ENCODE measurements at places on chromosomes 4 and X. TPM values are rescaled to one million over a fixed set of nuclear protein-coding genes. Genes with fewer than 3 reads are reported as not detected.

DNA sequence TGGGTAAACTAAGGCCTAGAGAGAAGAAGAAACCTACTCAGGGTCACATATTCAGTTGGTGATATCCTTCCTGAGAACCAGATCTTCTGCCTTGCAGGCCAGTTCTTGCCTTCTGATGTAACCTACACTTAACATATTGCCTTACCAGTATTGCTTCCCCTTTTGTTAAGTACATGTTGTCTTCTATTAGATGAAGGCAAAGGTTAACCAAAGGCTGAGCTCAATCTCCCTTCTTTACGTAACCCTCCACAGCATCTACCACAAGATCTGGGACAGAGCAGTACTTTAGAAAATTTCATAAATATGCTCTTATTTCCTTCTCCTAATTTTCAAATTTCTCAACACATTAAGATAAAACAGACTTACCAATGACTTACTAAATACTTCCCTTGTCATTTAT, 474.4 kb downstream of the SH2D1A start:
- H3K4me1 ChIP-seq = no peaks in the 10 kb centered on the region
- DNase-seq = no peak
- H3K4me3 ChIP-seq = no peak overlapping the region
- no peak overlapping the region for H3K27ac ChIP-seq
- H3K27me3 ChIP-seq = no peaks in the 10 kb centered on the region

UGT2B17 gene
- total RNA-seq = not detected

PCDH7 gene
- 1.8 TPM for total RNA-seq

HHIP gene
- total RNA-seq = 1.6 TPM

SCARB2 gene
- total RNA-seq = 87.3 TPM

LYAR gene
- total RNA-seq = 19.1 TPM

TAF7L gene
- total RNA-seq = not detected

GRCh38 chr4:1722551-1723118, 1.3 kb downstream of the TACC3 start:
- H3K4me3 ChIP-seq = peak overlapping the region; percentile 95
- peaks cover 35% of the 10 kb centered on the region for H3K4me1 ChIP-seq
- DNase-seq = no peak

SLIT2 gene
- total RNA-seq = 3.8 TPM

GRCh38 chrX:12153741-12154140, 15.5 kb downstream of the FRMPD4 start:
- no peaks in the 10 kb centered on the region for H3K4me1 ChIP-seq
- no peak overlapping the region for H3K27ac ChIP-seq
- no peak for DNase-seq
- H3K4me3 ChIP-seq = no peak overlapping the region
- no peaks in the 10 kb centered on the region for H3K27me3 ChIP-seq
- no peaks in the 10 kb centered on the region for H3K36me3 ChIP-seq

DNA sequence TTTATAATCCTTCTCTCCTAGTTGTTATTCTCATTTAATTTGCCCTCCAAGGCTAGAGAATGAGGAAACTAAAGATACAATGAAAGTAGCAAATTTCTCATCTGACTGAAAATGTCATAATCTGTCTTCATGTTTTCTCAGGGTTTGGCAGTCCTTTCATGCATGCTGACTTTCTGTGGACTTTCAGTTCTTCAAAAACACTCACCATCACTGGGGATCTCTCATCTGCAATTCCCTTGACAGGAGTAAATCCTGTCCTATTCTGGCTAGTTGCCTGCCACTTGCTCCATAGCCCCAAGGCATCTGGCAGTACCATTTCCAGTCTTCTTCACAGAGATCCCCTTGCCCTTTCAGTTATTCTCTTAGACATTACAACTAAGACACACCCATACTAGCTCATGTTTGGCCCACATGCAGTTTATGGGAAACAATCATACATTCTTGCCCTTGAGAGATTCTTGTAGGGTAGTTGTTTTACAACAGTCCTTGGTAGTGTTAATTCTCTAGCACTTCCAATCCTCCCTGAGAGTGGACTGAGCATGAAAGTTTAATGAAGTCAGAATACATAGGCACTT, 449.7 kb upstream of the KLHL4 start:
- no peak for DNase-seq
- no peaks in the 10 kb centered on the region for H3K36me3 ChIP-seq
- H3K27ac ChIP-seq = no peak overlapping the region
- no peaks in the 10 kb centered on the region for H3K27me3 ChIP-seq
- no peak overlapping the region for H3K4me3 ChIP-seq

DNA sequence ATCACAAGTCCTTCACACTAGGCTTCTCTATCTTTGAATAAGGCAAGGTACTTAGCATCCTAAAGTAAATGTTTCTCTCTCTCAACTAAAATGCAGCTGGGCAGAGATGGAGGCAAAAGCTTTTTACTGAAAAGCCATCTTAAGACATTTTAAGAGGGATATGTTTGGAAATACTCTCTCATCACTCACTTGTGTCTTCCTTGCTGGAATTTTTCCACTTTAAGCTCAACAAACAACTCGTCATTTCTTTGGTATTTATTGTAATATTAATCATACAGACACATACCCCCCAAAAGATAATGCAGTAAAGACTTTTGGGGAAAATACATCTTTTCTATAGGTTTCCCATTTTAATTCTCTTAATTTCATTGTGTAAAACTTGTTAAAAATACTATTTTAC, 16.4 kb downstream of the MBNL3 start:
- H3K4me3 ChIP-seq = no peak overlapping the region
- H3K27me3 ChIP-seq = no peaks in the 10 kb centered on the region
- DNase-seq = no peak
- peaks cover 15% of the 10 kb centered on the region for H3K4me1 ChIP-seq

- DNase-seq = peak; percentile 38
- H3K27ac ChIP-seq = no peak overlapping the region
- H3K27me3 ChIP-seq = no peaks in the 10 kb centered on the region
- no peaks in the 10 kb centered on the region for H3K4me1 ChIP-seq
- peaks cover 5% of the 10 kb centered on the region for H3K36me3 ChIP-seq
- H3K4me3 ChIP-seq = no peak overlapping the region
Measured at GRCh38 chr4:110518889-110519490, 43.0 kb downstream of the ENPEP start.

DNA sequence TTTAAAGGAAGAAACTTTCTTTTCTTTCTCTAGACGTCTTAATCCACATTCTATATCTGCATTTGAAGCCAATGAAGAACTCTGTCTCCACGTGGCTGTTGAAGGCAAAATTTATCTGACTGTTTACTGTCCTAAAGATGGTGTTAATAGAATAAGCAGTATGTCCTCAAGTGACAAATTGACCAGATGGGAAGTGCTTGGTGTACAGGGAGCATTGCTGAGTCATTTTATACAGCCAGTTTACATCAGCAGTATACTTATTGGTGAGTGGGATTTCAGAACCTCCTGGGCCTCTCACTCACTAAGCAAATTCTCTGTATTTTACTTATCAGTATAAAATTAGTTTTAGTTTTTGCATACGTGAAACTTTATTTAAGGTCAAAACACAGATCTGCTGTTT, 33.7 kb downstream of the ADAD1 start:
- H3K4me1 ChIP-seq = no peaks in the 10 kb centered on the region
- H3K27me3 ChIP-seq = no peaks in the 10 kb centered on the region
- no peak overlapping the region for H3K27ac ChIP-seq
- no peak overlapping the region for H3K4me3 ChIP-seq

DNA sequence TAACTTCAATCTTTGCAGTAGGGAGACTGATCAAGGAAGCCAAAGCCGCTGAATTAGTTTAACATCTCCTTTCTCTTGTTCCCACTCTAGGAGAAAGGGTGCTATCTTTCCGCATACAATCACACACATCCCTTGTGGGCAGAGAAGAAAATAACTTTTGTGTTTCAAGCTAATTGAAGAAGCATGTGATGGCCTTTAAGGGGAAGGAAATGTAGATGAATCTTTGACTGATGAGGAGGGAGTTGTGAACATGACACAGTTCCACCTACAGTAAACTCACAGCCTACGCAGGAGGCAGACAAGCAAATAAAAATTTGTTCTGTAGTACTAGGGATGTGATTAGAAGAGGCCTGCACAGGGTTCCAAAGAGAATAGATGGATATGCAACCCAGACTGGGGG, 14.7 kb upstream of the SPATA4 start:
- peaks cover 21% of the 10 kb centered on the region for H3K27me3 ChIP-seq
- no peaks in the 10 kb centered on the region for H3K4me1 ChIP-seq
- H3K27ac ChIP-seq = no peak overlapping the region
- no peaks in the 10 kb centered on the region for H3K36me3 ChIP-seq

GRCh38 chr4:90603540-90603939, 476.3 kb downstream of the CCSER1 start:
- H3K27ac ChIP-seq = no peak overlapping the region
- H3K27me3 ChIP-seq = no peaks in the 10 kb centered on the region
- no peaks in the 10 kb centered on the region for H3K4me1 ChIP-seq
- DNase-seq = no peak

DNA sequence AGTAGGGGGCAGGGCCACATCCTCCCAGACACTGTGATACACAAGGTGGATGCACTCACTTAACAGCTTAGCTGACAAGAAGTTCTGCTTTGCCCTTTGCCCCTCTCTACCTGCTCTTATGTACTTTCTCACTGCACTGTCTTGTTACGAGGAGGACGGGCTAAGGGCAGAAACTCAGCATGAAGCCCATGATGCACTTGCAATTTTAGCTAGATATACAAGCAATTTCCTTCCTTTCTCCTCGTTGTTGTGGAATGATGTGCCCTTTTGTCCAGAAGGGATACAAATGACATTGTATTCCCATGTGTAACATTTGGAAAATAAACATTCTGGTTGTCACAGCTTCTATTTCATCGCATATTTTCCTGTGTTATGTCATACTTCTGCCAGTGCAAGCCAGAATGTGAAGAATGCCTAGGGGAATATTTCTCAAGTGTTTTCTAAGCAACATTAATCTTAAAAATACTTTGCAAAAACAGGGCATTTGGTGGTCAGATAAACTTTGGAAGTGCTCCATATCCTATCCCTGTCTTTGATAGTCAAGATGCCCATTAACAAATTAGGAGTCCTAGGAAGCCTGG, 47.2 kb downstream of the MAOA start:
- no peaks in the 10 kb centered on the region for H3K36me3 ChIP-seq
- DNase-seq = no peak
- H3K4me1 ChIP-seq = peaks cover 24% of the 10 kb centered on the region

DNA sequence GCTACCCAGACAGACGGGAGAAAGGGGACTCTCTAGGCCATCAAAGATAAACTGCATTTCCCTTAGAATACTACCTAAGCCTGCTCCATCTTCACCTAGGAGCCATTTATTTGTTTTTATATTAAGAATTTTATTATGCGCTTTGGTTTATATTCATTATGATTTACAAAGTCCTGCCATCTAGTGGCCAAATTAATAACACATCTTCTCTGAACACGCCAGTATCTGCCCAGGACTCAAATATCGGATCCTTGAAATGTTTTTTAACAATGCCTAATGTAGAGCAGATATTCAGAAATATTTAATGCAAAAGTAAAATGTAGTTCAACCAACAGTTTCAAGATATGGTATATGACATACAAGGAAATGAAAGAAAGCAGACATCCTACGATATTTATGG, 20.8 kb upstream of the PRPS2 start:
- H3K4me3 ChIP-seq = no peak overlapping the region
- no peaks in the 10 kb centered on the region for H3K4me1 ChIP-seq
- H3K27ac ChIP-seq = no peak overlapping the region
- H3K36me3 ChIP-seq = no peaks in the 10 kb centered on the region

AKAP14 gene
- not detected for total RNA-seq

All from Calu3 (cell line).